ENCODE measurements at places on chromosomes 5 and 9. TPM values are rescaled to one million over a fixed set of nuclear protein-coding genes. Genes with fewer than 3 reads are reported as not detected.

DNA sequence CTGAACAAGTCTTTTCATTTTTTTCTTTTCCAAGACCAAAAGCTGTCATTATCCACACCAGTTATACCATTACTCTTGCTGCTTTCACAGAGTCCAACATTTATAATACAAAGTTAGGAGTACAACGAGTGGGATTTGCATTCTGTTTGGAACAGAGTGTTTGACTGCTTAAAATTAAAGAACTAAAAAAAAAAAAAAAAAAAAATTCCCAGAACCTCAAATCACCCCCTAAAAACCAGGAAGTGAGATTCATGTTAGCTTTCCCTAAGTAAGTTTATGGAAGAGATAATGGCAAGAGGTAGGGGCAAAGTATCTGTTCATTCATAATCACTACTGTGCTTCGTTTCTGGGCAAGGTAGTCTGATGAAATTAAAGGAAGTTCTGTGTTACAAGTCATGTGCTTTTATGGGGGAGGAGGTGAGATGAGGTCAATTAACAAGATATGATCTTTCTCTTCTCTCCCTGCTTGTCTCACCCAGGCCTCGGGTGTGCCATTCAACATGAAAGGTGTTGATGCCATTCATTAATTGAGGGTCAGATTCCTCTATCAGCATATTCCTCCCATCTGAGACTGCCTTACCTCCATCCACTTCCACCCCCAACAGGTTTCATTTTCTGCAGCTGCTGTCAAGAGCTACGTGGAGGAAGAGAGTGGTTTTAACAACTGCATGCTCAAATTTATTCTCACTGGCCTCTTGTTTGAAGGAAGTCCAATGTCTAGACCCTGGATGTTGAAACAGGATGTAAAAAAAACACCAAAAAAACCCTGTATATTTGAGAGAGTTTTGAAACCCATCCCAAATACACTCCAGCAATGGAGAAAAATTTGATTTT, 58.1 kb downstream of the MARCHF3 start:
- peak; percentile 85 for DNase-seq

UBLCP1 gene
- total RNA-seq, result 25.1 TPM

ADAMTS6 gene
- total RNA-seq, result 12.3 TPM

NUDT2 gene
- 20.4 TPM for total RNA-seq

- DNase-seq, result no peak
These were observed 113.5 kb upstream of the WWC1 start for GRCh38 chr5:168177831-168178450.

- no peak for DNase-seq
These were observed 13.3 kb upstream of the PSMD5 start for GRCh38 chr9:120855827-120856670.

GRCh38 chr9:90659650-90660364, 17.2 kb upstream of the DIRAS2 start:
- no peak for DNase-seq

- no peak for DNase-seq
These were observed 36.0 kb upstream of the SPATA31C2 start for GRCh38 chr9:88174324-88174723.

CYSRT1 gene
- total RNA-seq, result 0.32 TPM

DNA sequence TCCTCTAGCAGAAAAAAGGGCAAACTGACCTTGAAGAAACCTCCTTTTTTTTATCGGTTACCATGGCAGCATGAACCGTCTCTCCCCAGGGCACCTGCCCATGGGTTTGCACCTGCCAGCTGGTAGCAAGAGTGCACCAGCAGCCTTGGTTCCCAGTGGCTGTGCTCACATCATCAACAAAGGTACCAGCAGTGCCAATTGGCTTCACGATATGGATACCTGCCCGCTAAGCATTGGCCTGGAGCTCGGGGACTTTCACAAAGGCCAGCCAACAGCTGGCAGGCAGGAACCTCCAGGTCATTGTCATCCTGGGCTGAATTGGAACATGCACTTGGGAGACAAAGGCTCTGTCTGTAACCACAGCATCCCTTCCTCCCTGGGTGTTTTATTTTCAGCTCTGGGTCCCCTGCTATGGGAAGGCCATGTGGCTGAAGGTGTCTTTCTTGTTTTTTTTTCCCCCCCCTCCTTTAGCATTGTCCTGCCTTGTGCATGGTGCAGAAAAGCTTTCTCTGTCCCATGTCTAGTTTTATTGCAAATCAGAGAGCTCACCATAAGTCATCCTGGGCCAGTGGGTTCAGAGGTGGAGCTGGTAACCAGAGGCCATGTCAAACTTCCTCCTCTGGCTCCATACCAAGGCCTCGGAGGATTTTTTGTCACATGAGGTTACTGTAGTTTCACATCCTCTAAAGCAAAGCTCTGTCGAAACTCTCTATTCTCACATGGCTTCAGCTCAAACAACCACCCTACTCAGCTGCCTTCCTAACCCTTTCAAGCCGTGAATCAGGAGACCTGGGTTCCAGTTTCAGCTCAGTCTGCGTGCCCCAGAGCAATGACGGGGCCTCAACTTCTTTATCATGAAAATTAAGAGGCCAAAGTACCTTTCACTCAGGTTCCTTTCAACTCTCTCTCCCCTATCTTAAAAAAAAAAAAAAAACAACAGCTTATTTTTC, 145.5 kb upstream of the MAP3K1 start:
- peak; percentile 95 for DNase-seq

DNA sequence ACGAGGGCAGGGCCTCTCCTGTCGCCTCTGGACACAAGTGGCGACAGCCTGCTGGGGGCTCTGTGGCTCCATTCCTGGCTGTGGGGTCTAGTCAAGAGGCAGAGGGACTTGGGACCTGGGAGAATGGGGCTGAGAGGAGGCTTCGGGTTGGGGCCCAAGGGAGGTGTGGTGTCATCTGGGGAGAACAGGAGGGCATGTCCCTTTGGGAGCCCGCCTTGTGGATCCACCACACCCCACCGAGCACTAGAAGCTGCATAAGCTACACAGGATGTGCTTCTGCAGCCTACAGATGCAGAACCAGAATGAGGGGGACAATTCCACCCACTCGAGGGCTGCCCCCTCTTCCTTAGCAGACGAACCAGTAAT, 3.9 kb upstream of the MAN1B1 start:
- DNase-seq, result no peak

CENPK gene
- 18.4 TPM for total RNA-seq

DNA sequence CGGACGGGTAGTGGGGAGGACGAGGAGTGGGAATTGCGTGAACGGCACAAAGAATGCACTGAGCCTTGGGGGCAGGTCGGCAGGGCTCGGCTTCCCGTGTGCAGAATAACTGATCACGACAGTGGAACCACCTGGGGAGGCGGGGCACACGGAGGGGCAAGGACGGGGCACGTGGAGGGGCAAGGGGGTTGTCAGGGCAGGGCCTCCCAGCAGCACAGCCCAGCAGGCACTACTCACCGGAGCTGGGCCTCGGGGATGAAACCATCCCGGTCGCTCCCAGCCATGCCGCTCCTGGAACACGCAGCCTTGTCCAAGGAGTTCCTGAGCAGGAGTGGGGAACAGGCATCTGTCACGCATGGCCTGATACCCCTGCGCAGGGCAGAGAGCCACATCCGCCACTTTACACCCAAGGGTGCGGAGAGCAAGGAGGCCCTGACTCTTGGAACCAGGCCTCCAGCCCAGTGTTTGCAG, 33.4 kb downstream of the SARDH start:
- DNase-seq, result no peak

- no peak for DNase-seq
These were observed 19.1 kb downstream of the DUSP1 start for GRCh38 chr5:172751761-172752510.

DNA sequence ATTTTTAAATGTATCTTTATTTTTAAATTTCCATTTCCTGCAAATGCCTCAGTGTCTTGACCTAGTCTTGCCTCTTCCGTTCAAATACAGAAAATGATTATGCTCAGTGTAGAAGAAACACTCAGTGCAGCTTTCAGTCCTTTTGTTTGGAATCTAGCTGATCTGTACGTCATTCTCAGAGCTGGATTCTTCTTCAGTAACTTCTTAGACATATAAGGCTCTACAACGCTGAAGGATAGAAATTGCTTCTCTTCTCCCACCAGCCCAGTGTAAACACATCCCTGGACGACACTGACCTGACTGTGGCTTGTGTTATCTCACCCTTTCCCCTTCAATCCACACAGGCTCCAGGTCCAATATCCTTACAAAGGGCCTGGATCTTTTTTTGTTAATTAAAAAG, 3.2 kb upstream of the ALDH1B1 start:
- no peak for DNase-seq

DNA sequence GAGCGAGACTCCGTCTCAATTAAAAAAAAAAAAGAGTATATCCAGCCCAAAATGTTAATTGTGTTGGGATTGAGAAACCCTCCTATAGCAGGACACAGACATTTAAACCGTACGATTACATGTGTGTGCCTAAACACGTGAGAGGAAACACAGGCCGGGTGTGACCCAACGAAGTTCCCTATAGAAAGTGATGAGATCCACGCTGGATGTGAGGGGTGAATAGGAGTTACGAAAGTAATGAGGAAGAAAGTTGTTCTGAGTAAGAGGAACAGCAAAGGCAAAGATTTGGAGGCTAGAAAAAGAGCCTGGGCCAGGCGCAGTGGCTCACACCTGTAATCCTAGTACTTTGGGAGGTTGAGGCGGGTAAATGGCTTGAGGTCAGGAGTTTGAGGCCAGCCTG, 13.6 kb downstream of the NAIF1 start:
- no peak for DNase-seq

DNA sequence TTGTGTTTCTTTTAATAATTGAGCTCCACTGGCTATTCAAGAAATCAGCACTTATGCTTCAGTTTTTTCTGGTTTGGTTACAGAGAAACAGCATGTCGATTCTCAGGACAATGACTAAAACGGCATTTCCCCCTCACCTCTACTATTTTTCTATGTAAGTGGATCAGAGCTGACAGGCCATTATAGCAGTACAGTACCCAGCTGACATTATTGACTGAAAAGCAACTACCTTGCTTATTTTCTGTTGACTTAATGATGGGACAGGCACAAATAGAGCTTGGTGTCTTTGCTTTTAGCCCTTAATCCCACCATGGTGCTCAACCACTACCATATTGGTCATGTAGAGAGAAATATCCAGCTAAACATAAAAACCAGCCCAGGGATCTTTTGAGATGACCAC, 35.4 kb upstream of the CCNG1 start:
- DNase-seq, result no peak

- no peak for DNase-seq
These were observed 456.9 kb downstream of the PRELID2 start for GRCh38 chr5:145378226-145378625.

DNA sequence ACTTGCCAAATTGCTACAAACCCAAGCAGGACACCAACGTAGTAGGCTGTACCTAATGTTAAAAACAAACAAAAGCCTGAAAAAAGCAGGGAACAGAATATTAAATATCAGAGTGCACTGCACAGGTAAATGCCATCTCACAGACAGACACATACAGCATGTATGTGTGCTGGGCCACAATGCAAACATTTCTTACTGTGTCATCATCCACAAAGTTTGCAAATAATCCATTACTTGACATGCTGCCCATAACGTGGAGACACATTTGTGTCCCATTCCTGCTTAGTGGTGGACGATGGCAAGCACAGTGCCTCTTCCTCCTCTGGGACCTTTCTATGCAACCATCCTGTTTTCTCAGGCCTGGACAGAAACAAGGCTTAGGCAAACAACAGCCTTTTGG, 44.7 kb downstream of the GOLM1 start:
- DNase-seq, result no peak

- DNase-seq, result no peak
These were observed 40.6 kb downstream of the TENT4A start for GRCh38 chr5:6753851-6754250.

GRCh38 chr9:69221036-69221435, 47.0 kb downstream of the TJP2 start:
- DNase-seq, result no peak

MPDZ gene
- not detected for total RNA-seq

WDR38 gene
- total RNA-seq, result not detected

ABL1 gene
- total RNA-seq, result 44.5 TPM

MSH3 gene
- 24.5 TPM for total RNA-seq

Data from B cell (primary cell).